ENCODE measurements at places on chromosomes 6 and 20.

GRCh38 chr20:6232436-6232835 is 109.6 kb upstream of the FERMT1 start:
- no peak for DNase-seq

- no peak for DNase-seq
Observed at GRCh38 chr6:106431972-106432371, 71.5 kb downstream of the CRYBG1 start.

DNA sequence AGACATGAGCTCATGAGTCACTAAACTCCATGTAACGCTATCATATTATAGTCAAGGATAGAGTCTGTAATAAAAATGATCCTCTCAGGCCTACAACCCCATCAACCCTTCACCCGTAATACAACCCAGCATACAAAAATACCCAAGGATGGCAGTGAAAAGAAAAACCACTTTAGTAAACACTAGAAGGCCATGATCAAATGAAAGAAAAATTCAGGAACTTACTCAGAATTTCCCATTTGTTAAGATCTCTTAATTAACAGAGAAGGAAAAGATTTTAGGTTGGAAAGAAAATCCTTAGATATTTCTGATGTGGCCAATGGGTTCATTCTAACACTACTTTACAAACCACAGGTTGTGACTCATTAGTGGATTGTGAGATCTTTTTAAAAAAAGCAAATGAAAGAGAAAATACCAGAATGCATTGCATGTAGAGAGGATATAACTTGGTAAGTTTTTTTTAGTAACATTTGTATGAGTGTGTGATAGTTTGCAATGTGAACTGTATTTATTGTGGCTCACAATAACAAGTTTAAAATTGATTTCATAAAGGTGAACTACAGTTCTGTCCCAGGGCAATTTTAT is 8.0 kb upstream of the UBE2J1 start:
- DNase-seq, result no peak

- no peak for DNase-seq
Observed at GRCh38 chr20:13118676-13119075, 102.4 kb upstream of the ISM1 start.

- no peak for DNase-seq
Observed at GRCh38 chr20:24773751-24774201, 175.3 kb upstream of the CST7 start.

DNA sequence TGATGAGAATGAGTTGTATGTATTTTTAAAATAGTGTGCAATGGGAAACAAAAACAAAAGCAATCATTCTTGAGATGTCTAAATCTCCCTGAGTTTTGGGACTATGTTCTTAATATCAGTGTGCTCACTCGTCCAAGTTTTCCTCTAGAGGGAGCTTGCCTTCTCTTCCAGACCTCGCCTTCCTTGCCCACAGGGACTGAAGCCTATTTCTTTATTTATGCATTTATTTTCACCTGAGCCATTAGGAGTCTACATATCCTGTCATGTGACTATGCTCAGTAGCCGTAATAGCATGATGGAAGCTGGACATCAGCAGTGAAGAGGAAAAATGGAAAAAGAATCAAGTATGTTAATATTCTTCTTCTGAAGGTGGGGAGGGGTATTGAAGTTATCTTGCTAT is 131.2 kb downstream of the SH3BGRL2 start:
- DNase-seq, result peak; percentile 21

DNA sequence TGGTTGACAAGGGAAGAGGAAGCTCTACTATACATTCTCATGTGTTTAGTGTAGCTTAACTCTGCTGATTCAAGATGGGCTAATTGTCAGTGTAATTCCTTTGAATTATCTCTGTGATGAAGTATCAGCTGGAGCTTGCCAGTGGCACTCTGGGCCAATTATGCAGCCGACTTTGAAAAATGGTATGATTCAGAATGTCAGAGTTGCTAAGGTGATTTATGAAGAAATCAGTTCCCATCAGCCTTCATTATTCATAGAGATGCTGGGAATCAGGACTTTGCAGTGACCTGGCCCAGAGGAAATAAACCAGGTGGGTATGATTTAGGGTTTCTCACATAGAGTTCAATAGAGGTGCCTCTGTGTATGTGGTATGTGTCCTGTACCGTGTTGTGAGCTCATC is 33.4 kb downstream of the KCNS1 start:
- DNase-seq, result no peak

DNA sequence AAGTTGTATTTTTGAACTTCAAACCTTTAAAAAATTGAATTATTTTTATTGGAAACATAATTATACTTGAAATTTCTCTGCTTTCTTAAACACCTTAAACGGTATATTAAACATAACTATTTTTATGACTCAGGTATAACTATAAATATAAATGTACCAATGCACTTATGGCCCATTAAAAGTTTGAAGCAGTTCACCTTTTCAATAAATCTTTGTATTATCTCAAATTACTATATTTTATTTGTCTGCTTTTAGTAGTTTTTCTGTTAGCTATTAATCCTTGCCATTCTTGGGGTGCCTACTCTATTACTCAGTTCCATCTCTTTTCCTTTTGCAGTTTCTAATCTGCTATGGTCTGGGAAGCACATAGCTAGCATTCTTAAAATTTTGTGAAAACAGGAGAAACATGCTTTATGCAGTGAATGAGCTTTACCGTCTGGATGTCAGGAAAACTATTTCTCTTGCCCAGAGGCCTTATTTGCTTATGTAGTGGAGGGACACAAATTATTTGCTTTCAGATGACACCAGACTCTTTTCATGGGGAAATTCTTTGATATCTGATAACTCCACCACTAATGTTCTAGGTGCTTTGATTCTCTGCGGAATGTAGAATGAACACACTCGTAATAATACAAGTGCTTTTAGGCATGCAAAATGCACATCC is 378.9 kb upstream of the CITED2 start:
- no peak for DNase-seq

- peak; percentile 43 for DNase-seq
Observed at GRCh38 chr6:118748311-118749062, 97.1 kb upstream of the CEP85L start.

DNA sequence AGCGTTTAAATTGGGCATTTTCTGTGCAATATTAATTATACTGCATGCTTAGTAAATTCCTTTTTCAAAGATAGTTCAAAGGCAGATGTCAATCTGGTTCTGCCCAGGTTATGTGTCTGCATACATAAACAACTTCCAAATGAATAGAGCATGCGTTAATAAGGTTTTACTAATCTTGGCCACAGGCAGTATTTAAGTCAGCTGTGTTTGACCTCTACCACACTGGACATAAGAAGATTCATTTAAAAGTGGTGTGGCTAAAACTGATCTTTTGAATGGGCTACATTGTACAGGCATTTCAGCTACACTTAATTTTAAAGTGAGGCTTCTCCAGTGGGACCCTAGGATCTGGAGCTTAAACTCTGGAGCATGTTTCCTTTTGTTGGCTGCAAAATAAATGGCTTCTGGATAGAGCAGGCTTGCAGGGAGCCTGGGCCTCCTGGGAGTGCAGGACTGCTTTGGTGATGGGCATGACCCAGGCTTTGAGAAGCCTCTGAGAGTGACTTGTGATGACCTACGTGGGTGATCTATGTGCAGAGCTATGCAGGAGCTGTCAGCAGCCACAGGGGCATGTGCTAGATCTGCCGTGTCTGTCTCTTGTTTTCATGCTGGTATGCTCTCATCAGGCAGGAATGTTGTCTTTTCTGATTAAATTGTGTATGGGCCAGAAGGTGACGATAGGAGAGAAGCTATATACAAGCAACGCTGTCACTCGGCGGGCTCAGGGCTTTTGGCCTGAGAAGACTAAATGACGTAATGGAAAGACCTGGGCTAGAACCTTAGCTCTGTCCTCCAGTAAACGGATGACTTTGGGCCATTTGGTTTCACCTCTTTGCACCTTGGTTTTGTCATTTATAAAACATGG is 331.2 kb downstream of the QKI start:
- DNase-seq, result no peak

- no peak for DNase-seq
Observed at GRCh38 chr6:14456941-14457340, 339.4 kb downstream of the CD83 start.

DNA sequence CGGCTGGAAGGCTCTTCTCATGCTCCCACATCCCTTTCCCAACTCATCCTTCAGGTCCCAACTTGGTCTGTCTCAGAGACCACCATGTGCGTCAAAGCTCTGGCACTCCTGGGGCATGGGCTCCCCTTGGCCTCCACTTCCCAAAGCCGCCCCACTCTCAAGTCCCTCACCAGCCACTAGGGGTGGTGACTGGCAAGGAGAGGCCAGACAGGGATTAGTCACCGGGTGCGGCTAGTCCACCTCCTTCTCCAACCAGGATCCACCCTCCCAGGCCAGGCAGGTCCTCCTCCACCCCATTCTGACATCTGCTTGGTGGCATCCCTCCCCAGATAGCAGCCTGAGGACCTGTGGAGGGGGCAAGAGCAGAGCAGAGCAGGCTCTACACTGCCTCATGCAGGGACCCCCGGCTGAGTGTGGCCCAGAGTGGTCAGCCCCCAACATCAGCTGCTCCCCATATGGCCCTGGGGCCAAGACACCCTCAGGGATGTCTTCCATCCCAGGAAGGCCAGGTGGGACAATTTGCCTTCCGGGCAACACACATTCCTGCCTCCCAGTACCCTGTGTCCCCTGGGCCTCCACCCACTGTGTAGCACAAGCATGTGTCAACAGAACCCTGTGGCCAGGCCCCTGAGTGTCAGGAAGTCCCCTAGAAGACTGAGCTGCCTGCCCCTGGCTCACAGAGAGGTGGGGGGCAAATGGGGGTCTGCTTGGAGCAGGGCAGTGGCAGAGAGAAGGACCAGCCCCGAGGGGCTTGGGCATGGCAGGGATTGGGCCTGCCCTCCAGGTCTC is 29.2 kb downstream of the YTHDF1 start:
- DNase-seq, result no peak

DNA sequence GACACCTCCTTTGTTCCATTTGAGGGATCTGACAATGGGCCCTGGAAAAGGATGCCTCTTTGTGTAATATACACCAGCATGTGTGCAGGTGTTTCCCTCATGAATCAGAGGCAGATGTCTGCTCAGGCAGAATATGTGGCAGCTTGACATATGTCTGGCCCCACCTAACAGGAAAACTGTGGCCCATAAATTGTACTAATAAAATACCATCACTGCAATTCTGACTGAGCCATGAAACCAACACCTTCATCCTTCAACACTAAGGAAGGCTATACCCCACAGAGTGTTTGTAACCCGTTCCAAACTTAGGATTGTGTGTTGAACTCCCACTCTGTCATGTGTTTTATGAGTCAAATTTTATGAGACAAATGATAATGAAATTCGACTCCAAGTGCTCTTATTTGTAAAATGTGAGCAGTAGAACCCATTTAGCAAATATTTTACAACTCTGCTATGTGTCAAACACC is 22.7 kb downstream of the LAMA4 start:
- peak; percentile 72 for DNase-seq

DNA sequence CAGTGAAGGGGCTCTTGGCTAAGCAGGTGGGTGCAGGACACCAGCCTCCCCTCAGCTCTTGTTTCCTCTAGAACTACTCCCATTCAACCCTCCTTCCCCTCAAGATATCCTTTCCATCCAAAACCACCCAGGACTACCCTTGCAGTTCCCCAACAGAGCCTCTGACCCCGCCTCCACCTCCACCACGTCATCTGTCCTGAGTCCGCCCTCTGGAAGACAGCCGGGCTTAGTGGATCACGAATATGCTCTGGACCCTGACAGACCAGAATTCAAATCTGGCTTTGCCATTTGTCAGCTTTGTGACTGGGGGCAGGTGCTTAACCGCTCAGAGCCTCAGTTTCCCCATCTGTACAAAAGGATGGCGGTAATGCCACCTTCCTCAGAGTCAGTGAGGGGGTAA is 31.4 kb downstream of the TFEB start:
- DNase-seq, result no peak

GRCh38 chr20:40797425-40797824 is 108.4 kb upstream of the MAFB start:
- DNase-seq, result peak; percentile 8

GRCh38 chr6:100876251-100876650 is 4.9 kb downstream of the ASCC3 start:
- no peak for DNase-seq

GRCh38 chr6:169139179-169139971 is 114.3 kb downstream of the THBS2 start:
- DNase-seq, result no peak

GRCh38 chr20:44585057-44585963 is 2.9 kb downstream of the PKIG start:
- no peak for DNase-seq

- no peak for DNase-seq
Observed at GRCh38 chr6:107793191-107793590, 30.9 kb downstream of the SCML4 start.

DNA sequence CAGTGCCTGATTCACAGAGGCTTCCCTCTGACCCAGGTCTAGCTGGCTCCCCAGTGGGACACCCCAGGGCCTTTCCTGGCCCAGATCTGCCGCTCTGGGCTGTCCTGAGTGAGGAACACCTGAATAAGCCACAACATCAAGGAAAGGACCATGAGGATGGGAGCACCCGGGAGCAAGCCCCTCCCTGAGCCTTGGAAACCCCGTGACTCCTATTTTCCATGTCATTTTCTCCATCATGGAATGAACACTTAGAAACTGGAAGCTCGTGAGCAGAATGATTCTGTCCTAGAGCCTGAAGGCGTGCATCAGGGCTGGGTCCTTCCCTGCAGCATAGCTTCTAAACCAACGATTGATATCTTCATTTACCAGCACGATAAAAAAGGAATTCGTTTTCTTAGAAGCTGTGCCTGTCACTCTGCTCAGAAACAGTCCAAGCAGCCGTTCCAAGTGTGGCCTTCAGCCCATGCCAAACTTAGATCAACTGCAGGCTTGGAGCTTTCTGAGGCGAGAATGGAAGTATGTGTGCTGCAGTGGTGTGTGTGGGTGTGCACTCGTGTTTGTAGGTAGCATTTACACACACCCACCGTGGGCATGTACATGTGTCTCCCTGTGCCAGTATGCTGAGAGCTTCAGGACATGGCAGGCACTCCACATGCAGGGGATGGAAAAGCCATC is 83.2 kb upstream of the FOXC1 start:
- DNase-seq, result no peak

DNA sequence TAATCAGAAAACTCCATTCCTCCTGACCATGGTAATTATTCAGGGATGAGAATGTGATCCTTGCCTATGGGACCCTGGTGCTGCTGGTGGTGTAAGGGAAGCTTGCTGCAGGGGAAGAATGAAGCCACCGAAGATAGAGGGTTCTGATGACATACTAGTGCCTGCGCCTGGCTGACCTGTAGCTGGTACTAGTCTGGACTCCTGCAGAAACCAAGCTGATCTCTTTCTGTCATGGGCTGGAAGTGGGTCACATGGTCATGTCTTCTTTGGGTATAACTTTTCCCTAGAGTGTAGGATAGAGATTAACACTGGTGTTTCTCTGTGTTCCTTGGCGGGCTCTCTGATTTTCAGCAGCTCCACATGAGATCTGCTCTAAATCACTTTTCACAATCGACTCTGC is 8.6 kb upstream of the SLC4A11 start:
- DNase-seq, result no peak

GRCh38 chr6:13769034-13769654 is 45.2 kb downstream of the MCUR1 start:
- no peak for DNase-seq

GRCh38 chr6:27407153-27407814 is 18.7 kb downstream of the ZNF391 start:
- no peak for DNase-seq

- DNase-seq, result no peak
Observed at GRCh38 chr20:39602649-39603048, 640.5 kb downstream of the DHX35 start.

- DNase-seq, result peak; percentile 85
Observed at GRCh38 chr6:158972241-158973233, 27.5 kb downstream of the RSPH3 start.

GRCh38 chr6:45681860-45682511 is 304.3 kb upstream of the SUPT3H start:
- DNase-seq, result no peak
